ENCODE measurements at places on chromosomes 16 and 17.

DNA sequence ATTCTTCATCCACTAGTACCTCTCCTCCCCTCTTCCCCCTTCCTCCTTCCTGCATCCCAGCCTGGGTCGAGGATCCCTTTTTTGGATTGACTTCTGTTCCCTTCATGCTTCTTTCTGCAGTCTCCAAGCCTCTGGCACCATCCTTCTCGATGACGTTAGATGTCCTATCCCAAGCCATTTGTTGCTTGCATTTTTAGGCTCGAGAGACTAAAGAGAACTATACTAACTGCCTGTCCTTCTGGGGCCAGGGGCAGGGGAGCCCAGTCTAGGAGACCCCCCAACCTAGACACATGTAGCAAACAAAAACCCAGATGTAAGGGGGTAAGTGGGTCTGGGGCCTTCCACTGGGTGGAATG is 23.9 kb downstream of the UNK start:
- no peak for DNase-seq

- DNase-seq, result no peak
Measured at GRCh38 chr17:45008216-45008615, 40.1 kb upstream of the C1QL1 start.

- DNase-seq, result no peak
Measured at GRCh38 chr17:10944819-10945218, 106.9 kb upstream of the PIRT start.

DNA sequence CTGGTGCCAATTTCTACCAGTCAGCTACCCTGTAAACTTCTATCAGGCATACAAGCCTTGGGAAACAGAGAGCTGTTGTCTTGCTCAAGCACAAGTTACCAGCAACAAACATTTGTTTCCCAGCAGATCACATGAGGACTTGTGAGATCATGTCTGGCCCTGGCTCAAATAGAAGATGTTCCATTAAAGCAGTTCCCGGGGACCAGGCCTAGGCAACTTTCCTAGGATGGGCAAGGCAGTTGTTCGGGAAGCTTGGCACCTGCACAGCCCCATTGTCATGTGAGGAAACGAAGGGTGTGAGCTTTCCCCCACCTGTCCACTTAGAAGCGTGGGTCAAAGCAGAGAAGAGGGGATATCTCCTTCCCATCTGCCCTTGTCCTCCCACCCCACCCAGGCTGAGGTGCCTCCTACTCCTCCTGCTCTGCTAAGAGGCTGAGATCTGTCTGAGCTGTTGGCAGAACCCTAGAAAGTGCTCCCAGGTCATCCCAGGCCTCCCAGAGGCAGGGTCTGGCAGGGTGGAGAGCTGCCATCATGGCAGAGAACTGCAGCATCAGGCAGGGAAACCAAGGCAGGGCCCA is 11.2 kb upstream of the SLC47A2 start:
- DNase-seq, result no peak

DNA sequence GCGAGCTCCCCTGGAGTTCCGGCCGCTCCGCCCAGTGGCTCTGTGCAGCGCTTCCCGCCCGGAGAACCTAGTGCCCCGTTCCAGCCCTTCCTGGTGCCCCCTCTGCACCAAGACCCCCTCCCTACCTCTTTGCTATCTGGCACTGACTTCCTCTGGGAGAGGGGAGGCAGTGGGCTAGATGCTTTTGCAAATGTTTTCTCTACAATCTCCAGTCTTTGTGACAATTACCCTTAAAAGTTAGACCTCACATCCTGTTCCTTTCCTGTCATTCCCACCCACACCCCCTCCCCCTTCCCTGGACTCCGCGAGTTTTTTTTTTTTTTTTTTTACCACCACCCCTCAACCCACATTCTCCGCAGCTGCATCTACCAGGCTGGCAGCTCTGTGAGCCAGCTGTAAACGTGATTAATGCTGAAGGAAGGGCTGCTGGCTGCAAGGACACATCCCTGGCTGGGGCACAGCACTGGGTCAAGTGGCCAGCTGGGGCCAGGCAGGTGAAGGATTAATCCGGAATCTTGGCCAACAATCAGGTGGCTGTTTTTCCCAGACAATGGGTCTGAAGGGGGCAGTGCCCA is 101.5 kb downstream of the MGAT5B start:
- no peak for DNase-seq

Data from activated effector memory CD4-positive, alpha-beta T cell treated with Interleukin-2 at 50 U/mL for 16 hours (primary cell).